ENCODE measurements at places on chromosomes 12 and 14. TPM values are rescaled to one million over a fixed set of nuclear protein-coding genes. Genes with fewer than 3 reads are reported as not detected.

DNA sequence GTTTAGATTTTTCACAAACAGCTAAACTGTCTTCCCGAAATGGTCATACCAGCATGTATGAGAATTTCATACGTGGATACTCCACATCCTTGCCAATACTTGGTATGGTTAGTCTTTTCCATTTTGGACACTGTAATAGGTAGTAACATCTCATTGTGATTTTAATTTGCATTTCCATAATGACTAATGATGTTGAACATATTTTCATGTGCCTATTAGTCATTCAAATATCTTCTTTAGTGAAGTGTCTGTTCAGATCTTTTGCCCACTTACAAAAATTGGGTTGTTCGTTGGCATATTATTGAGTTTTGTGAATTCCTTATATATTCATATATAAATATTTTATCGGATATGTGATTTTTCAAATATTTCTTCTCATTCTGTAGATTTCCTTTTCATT, 78.0 kb upstream of the GNG2 start:
- no peaks in the 10 kb centered on the region for H3K36me3 ChIP-seq
- H3K27ac ChIP-seq: no peak overlapping the region
- peaks cover 5% of the 10 kb centered on the region for H3K4me1 ChIP-seq
- H3K4me3 ChIP-seq: no peak overlapping the region
- DNase-seq: no peak
- peaks cover 6% of the 10 kb centered on the region for H3K27me3 ChIP-seq

- no peak overlapping the region for H3K27ac ChIP-seq
- H3K36me3 ChIP-seq: no peaks in the 10 kb centered on the region
- H3K4me1 ChIP-seq: no peaks in the 10 kb centered on the region
- DNase-seq: no peak
- no peaks in the 10 kb centered on the region for H3K27me3 ChIP-seq
Measured at GRCh38 chr12:27426743-27427487, 19.6 kb upstream of the SMCO2 start.

KHNYN gene
- polyA plus RNA-seq: 73.5 TPM

VCPKMT gene
- 13.1 TPM for polyA plus RNA-seq

GRCh38 chr14:104116288-104116755, 22.1 kb upstream of the KIF26A start:
- no peak for DNase-seq
- peak overlapping the region; percentile 46 for H3K4me3 ChIP-seq
- peaks cover 5% of the 10 kb centered on the region for H3K4me1 ChIP-seq
- no peaks in the 10 kb centered on the region for H3K36me3 ChIP-seq

DNA sequence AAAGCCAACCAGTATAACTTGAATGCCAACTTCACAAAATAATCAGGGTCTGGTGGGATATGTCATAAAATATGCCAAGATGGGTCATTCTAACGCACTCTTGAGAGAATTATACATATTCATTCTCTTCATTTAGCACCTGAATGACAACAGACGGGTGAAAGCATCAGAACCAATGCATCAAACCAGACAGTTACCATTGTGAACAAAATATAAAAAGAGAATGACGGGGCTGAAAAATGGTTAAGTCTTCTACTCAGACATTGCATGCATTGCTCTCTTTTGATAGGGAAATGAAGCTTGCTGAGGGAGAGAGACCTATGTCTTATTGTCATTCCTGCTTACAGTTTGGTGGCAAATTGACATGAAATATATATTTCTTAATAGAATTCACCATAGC, 702.1 kb downstream of the NOVA1 start:
- H3K27ac ChIP-seq: no peak overlapping the region
- no peaks in the 10 kb centered on the region for H3K36me3 ChIP-seq
- DNase-seq: no peak
- no peak overlapping the region for H3K4me3 ChIP-seq
- no peaks in the 10 kb centered on the region for H3K27me3 ChIP-seq

DNA sequence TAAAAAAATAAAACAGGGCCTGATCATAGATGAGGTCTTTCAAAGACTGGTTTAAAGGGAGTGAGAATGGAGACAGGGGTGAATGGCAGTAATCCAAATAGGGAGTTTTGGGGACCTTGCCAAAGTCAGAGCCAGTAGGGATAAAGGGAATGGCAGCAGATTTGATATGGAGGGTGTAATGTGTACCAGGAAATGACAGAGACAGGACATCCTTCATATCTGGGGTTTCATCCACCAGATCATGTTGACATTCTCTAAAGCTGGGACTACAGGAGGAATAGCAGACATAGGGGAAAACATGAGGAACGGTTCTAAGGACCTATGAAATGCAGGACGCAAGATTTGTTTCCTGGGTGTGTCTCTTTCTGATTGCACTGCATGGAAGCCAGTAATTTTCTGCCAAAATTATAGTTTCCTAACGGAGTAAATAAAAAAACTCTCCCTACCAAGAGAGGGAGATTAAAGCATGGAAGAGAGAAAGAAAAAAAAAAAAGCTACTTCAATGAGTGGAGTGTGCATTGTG, 169.9 kb downstream of the PRKD1 start:
- no peaks in the 10 kb centered on the region for H3K36me3 ChIP-seq
- H3K4me1 ChIP-seq: no peaks in the 10 kb centered on the region
- no peak overlapping the region for H3K27ac ChIP-seq
- DNase-seq: no peak

MSRB3 gene
- polyA plus RNA-seq: 23.1 TPM

DNA sequence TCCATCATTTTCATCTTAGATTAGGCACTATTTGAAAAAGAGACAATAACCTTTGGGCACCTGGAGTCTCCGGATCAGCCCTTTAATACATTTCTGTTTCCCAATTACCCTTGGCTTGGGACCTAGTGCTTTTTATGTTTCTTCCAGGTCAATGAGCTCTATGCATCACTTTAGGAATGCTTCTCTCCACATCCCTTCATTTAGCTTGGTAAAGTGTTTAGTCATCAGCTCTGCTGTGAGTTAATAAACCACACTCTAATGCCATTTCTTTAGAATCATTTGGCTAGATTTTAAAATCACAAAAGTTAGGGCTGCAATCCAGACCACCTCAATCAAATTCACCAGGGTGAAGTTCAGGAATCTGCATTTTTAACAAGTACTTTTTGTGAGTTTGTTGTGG, 41.7 kb downstream of the RASSF9 start:
- no peak for DNase-seq
- H3K36me3 ChIP-seq: no peaks in the 10 kb centered on the region
- H3K4me1 ChIP-seq: no peaks in the 10 kb centered on the region
- no peaks in the 10 kb centered on the region for H3K27me3 ChIP-seq
- no peak overlapping the region for H3K27ac ChIP-seq
- H3K4me3 ChIP-seq: no peak overlapping the region

DNA sequence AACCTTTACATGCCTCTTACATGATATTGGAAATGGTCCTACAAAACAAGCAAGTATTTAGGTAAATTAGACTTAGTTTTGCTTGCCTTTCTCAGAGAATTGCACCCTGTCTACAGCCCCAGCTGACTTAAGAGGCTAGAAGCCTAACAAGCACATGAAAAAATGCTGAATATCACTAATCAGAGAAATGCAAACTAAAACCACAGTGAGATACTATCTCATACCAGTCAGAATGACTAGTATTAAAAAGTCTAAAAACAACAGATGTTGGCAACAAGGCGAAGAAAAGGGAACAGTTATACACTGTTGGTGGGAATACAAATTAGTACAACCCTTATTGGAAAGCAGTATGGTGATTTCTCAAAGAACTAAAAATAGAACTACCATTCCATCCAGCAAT, 103.8 kb downstream of the EGLN3 start:
- H3K27ac ChIP-seq: no peak overlapping the region
- no peaks in the 10 kb centered on the region for H3K27me3 ChIP-seq
- H3K36me3 ChIP-seq: no peaks in the 10 kb centered on the region
- H3K4me1 ChIP-seq: no peaks in the 10 kb centered on the region

DLGAP5 gene
- polyA plus RNA-seq: 11.6 TPM

GLT8D2 gene
- 15.2 TPM for polyA plus RNA-seq

EPYC gene
- polyA plus RNA-seq: 0.13 TPM

- H3K27ac ChIP-seq: no peak overlapping the region
- peaks cover 7% of the 10 kb centered on the region for H3K4me1 ChIP-seq
- no peak overlapping the region for H3K4me3 ChIP-seq
- H3K36me3 ChIP-seq: no peaks in the 10 kb centered on the region
- peak; percentile 67 for DNase-seq
- H3K27me3 ChIP-seq: no peaks in the 10 kb centered on the region
Measured at GRCh38 chr12:98402091-98402490, 113.3 kb upstream of the TMPO start.

GRCh38 chr12:68162374-68162773, 2.8 kb upstream of the IFNG start:
- no peak overlapping the region for H3K27ac ChIP-seq
- H3K4me3 ChIP-seq: no peak overlapping the region
- H3K27me3 ChIP-seq: no peaks in the 10 kb centered on the region
- H3K36me3 ChIP-seq: no peaks in the 10 kb centered on the region
- DNase-seq: no peak
- H3K4me1 ChIP-seq: no peaks in the 10 kb centered on the region

GALNT8 gene
- polyA plus RNA-seq: 19.5 TPM

DNA sequence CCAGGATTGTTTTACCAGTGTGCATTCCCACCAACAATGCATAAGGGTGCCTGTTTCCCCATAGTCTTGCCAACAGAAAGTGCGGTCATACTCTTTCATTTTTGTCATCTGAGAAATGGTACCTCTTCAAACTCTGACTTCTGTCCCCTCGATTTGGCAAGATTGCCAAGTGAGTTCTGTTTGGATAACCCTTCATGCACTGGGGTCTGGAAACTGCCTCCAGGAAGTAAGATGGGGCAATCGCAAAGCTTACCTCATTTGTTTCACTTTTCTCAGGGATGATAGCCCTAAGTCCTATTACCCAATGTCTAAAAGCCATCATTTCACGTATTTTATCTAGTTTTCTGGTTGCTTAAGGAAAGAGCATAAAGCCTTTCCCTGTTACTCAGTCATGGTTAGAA, 28.6 kb upstream of the NR1H4 start:
- peaks cover 26% of the 10 kb centered on the region for H3K4me1 ChIP-seq

DNA sequence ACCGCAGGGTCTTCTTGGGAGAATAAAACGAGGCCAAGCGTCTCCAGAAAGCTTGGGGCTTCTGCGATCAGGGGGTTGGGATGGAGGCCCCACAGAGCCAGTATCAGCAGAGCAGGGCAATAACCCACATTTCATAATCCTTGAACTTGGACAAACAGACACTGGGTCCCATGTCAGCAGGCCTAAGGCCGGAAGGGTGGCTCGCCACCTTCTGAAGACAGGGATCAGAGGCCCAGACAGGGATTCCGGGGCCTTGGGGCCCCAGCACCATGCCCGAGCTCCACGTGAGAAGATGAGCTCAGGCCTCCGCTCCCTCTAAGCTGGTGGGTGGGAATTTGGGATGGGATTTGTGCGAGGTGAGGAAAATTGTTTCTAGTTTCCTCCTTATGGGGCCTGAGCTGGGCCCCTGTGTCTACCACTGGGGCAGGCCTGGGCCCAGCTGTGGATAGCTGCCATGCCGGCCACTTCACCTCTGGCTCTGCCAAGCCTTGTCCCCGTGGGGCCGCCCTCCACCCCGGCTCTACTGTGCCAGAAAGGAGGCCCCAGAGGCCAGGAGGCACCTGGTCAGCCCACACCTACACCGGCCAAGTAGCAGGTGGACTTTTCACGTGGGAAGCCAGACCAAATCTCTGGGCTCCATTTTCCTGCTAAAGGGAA, 67.2 kb upstream of the DLK1 start:
- H3K4me1 ChIP-seq: peaks cover 35% of the 10 kb centered on the region
- peak overlapping the region; percentile 97 for H3K27ac ChIP-seq
- no peak overlapping the region for H3K4me3 ChIP-seq
- no peaks in the 10 kb centered on the region for H3K36me3 ChIP-seq
- peaks cover 15% of the 10 kb centered on the region for H3K27me3 ChIP-seq

GRCh38 chr12:80099259-80099658, at the start of gene OTOGL:
Gene OTOGL (plus strand): TSS chr12:80099537. CDS start chr12:80209432, 109,895 bp downstream.
- H3K36me3 ChIP-seq: no peaks in the 10 kb centered on the region
- no peaks in the 10 kb centered on the region for H3K27me3 ChIP-seq
- H3K4me3 ChIP-seq: no peak within 1 kb of the TSS
- DNase-seq: no peak
- no peaks in the 10 kb centered on the region for H3K4me1 ChIP-seq
- no peak within 1 kb of the TSS for H3K27ac ChIP-seq

DNA sequence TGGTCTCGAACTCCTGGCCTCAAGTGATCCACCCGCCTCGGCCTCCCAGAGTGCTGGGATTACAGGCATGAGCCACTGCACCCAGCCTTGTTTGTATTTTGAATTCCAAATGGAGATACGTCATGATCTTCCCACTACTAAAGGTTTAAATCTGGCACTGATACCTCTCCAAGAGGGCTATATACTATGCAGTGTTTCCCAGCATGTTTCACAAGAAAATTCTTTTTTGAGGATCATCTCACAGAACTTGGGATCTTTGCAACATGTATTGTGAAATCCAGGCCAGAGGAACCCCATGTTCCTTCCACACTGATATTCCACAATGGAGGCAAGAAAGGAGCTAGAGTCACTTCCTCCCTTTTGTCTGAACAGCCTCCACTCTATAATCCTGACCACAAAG, 112.7 kb downstream of the NT5DC3 start:
- H3K4me1 ChIP-seq: no peaks in the 10 kb centered on the region
- no peaks in the 10 kb centered on the region for H3K27me3 ChIP-seq
- no peak overlapping the region for H3K4me3 ChIP-seq
- no peak overlapping the region for H3K27ac ChIP-seq

FANCM gene
- polyA plus RNA-seq: 3.7 TPM

P2RX2 gene
- polyA plus RNA-seq: 24.1 TPM

DNA sequence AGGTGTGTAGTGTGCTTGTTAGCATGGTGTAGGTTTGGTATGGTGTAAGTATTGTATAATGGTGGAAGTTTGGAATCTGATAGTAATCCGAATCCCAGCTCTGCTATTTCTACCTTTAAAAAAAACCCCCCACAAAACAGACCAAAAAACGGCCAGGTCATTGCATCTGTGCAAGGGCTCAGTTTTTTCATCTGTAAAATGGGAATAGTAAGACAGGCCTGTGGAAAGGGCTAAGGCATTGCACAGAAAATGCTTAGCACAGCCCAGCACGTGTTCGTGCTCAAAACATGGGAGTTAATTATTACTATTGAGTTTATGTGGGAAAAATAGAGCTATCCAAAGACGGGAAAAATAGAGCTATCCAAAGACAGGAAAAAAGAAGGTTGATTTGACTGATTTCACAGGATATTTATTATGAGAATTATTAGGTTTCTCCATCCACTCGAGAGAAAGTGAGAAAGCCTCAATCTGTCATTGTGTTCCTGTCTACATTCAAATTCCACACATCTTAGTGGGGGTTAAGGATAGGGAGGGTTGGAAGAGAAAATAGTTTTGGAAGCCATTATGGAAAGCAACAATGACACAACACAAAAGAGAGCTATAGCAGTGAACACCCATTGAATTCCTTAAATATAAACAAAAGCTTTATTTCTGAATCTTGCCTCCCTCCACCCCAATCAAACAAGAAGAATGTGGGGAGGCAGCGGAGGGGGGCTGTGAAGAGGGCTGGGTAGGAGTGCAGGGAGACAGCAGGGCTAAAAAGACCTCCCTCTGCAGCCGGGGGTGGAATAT, 126.8 kb upstream of the MAX start:
- peaks cover 60% of the 10 kb centered on the region for H3K4me1 ChIP-seq
- peak overlapping the region; percentile 19 for H3K4me3 ChIP-seq
- no peak for DNase-seq
- H3K36me3 ChIP-seq: no peaks in the 10 kb centered on the region
